Activated CD4-positive, alpha-beta memory T cell treated with anti-CD3 and anti-CD28 coated beads for 36 hours (primary cell): ENCODE measurements at places on chromosomes 1 and 21. TPM values are rescaled to one million over a fixed set of nuclear protein-coding genes. Genes with fewer than 3 reads are reported as not detected.

DNA sequence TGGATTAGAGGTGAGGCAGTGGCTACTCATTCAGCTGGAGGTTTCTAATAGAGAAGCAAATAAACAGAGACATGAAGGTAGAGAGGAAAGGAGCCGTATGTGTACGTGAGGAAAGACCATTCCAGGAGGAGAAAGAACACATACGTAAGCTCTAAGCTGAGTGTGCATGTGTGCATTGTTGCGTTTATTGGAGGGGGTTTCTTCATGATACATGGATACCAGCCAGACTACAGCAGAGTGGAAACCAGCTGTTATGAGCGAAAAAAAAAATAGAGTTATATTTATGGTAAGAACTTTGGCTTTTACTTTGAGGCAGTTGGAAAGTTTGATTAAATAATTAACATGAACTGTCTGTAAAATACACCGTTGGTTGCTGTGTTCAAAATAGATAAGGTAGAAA is 173.4 kb upstream of the RGS18 start:
- no peak overlapping the region for H3K27ac ChIP-seq
- no peaks in the 10 kb centered on the region for H3K36me3 ChIP-seq
- DNase-seq, result no peak
- H3K27me3 ChIP-seq, result no peaks in the 10 kb centered on the region

GRCh38 chr1:18278946-18279345 is 171.3 kb downstream of the IGSF21 start:
- H3K27me3 ChIP-seq, result peaks cover 15% of the 10 kb centered on the region
- H3K4me3 ChIP-seq, result no peak overlapping the region
- DNase-seq, result no peak
- H3K27ac ChIP-seq, result no peak overlapping the region

DNA sequence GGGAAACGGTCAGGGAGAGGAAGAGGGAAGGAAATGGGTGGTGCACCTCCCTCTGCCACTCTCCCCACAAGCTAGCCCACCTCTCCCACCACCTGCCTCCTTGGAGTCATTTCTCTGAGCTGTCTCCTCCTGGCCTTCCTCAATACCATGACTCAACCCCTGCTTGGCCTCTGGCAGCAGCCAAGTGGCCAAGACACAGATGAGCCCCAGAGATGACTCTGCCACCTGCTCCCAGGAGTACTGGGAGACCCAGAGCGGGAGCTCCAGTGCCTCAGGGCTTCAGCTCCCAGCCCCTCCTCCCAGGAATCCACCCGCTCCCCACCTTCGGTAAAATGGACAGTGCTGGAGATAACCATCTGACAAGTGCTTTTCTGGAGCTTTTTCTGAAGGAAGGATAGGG is 2.6 kb downstream of the S100A16 start:
- H3K27ac ChIP-seq, result no peak overlapping the region
- H3K4me1 ChIP-seq, result no peaks in the 10 kb centered on the region
- no peak overlapping the region for H3K4me3 ChIP-seq
- no peaks in the 10 kb centered on the region for H3K36me3 ChIP-seq
- DNase-seq, result no peak
- no peaks in the 10 kb centered on the region for H3K27me3 ChIP-seq

GBP6 gene
- 0.73 TPM for total RNA-seq

MPZ gene
- 5.8 TPM for total RNA-seq
